Muscle of back (tissue), 13 donors: ENCODE measurements at places on chromosomes 11 and 22. TPM values are rescaled to one million over a fixed set of nuclear protein-coding genes. Genes with fewer than 3 reads are reported as not detected.
A peak's percentile ranks its signal among the peaks of the same experiment; 100 is the strongest.

DNA sequence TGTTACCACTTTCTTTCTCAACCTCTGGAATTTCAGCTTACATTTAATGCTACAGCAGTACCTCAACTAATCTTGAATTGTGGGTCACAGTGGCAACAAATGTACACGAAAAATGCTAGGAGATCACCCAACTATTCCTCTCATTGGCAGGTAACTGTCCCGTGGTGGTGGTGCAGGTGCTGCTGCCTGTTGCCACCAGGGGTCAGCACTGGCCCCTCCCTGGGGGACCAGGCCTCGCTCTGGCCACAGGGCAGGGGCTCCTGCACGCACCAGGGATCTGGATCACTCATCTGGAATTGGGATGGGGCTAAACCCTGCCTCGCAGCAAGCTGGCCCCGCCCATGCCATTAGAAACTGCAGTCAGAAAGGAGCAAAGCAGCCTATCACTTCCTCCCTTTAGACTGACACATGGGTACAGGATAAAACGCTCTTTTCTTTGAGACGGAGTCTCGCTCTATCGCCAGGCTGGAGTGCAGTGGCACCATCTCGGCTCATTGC, 6.9 kb upstream of the POLDIP3 start:
- peak; percentile 48 for DNase-seq

DNA sequence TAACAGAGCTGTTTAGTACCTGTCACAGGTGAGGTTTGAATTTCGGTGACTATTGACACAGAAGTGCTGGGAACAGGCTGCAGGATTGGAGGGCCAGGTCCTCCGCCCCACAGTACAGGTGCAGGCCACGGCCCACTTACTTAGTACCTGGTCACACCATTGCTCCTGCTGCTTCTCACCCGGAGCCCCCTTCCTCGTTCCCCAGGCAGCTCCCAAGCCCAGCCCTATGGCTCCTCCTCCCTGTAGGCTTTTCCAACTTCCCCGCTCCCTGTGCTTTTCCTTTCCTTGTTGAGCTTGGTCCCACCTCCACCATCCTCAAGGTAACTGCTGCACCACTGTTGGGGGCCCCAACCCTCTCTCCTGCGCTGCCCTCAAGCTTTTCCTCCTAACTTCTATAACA, 27.9 kb upstream of the ANO1 start:
- DNase-seq: no peak

- DNase-seq: no peak
Observed at GRCh38 chr11:20213790-20214189, 53.5 kb upstream of the DBX1 start.

DNA sequence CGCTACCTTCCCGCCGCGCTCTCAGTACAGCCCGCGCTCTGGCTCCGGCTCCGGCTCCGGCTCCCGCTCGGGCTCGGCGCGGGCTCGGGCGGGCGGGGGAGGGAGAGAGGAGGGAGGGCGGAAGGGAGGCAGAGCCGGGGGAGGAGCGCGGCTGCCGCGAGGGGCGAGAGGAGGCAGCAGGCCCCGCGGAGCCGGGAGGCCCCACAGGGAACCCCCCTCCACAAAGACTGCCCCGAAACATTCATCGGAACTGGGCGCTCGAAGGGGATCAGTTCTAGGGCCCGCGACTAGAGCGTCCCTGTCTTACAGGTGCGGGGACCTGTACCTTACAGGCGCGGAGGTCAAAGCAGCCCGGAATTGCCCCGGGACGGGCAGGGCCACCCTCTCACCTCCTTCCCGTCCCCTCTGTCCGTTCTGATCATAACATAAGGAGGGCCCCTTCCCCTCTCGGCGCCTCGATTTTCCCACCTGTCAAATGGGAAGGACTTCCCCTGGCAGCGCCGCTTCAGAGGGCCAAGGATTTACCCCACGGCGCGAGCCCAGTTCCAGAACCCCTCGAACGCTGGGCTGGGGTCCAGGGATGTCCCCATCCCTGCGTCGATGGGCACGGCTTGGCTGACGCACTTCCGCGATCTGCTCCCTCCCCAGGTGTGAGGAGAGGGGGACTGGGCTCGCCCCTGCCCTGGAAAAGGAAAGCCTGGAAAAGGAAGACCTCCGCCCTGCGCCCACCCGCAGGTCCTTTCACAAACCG, at the start of gene SHISA8:
TSS of gene SHISA8 (minus strand) at position 40 of the 751 bp plus-strand sequence. CDS start 407 bp downstream, outside the sequence.
- DNase-seq: no peak

DNA sequence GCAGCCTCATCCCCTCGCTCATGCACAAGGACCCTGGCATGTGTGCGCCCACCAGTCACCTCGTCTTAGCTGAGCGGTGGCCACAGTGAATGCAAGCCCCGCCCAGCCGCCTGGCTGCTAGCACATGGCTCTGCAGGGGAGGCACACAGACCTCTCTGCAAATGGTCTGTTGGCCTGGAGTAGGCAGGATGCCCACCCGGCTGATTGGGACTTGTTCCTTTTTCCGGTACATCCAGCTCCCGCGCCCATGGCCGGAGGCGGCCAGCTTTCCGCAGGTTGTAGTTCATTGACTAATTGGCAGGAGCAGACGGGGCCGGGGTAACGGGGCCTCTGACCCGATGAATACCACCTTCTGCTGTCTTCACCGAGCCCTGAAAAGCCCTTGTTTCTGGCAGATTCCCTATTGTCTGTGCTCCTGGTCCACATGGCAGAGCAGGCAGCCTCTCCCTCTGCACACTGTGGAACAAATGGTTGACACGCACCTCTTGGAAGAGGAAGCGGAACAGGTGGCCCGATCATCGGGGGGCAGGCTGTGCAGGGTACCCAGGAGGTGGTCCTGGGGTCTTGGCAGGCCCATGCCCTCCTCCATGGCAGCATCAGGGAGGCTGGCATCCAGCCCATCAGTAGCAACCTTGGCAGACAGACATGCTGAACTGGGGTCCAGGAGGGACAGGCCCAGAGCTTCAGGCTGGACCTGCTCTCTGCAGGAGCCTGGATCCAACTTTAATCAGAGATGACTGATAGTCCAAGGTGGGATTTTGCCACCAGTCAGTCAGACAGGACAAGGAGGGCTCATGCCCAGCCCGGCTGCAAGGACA, 1512.0 kb downstream of the BRD1 start:
- DNase-seq: no peak

DNA sequence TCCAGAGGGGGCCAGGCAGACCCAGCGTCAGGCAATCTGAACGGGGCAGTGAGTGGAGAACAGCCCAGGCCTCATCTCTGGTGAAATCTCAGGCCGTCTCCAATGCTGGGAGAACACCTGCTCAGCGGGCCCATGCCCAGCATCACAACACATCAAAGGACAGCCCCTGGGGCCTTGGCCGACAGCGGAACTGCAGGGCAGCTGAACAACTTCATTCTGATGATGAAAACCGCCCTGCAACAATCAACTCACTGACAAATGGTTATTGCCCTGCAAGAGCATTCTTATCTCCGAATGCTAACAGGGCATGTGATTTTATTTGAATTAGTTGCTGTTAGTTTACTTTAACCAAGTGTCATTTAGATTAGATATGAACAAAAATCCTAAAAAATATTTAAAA, 14.6 kb downstream of the CELSR1 start:
- no peak for DNase-seq

- DNase-seq: no peak
Observed at GRCh38 chr11:98455500-98456307, 565.0 kb upstream of the CNTN5 start.

- no peak for DNase-seq
Observed at GRCh38 chr22:35592418-35592967, 24.6 kb downstream of the MB start.

DNA sequence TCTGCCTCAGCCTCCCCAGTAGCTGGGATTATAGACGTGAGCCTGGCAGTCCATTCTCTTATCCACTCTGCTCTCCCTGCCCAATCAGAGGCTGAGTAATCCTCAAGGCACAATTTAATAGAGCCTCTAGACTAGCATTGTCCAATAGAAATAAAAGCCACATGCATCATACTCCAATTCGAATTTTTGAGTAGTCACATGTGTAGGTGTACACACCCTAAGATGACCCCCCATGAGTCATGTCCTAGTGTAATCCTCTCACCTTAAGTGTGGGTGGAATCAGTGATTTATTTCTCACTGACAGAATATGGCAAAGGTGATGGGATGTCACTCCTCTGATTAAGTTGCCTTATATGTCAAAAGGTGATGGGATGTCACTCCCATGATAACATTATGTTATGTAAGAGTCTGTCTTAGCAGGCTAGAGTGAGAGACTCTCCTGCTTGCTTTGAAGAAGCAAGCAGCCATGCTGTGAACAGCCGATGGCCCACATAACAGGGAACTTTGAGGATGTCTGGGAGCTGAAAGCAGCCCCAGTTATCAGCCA, 61.3 kb downstream of the MN1 start:
- DNase-seq: no peak

DNA sequence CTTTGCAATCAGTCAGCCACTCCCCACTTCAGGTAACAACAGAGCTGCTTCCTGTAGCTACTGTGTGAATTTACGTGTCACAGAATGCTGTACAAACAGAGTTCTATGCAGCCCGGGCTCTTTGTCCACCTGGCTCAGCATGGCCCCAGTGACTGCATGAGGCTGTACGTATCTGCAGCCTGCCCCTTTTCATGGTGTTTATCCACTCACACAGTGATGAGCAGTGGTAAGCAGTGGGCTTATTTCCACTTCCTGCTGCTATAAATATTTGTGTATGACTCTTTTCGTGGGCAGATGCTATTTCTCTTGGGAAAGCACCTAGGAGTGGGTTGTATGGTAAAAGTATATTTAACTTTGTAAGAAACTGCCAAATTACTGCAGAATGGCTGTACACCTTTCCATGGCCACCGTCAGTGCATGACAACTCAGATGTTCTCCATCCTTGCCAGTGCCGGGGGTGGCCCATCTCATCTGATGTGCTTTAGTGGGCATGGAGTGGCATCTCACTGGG, 43.3 kb downstream of the MYEOV start:
- no peak for DNase-seq

- DNase-seq: no peak
Observed at GRCh38 chr11:93997741-93998140, 23.4 kb upstream of the HEPHL1 start.

DNA sequence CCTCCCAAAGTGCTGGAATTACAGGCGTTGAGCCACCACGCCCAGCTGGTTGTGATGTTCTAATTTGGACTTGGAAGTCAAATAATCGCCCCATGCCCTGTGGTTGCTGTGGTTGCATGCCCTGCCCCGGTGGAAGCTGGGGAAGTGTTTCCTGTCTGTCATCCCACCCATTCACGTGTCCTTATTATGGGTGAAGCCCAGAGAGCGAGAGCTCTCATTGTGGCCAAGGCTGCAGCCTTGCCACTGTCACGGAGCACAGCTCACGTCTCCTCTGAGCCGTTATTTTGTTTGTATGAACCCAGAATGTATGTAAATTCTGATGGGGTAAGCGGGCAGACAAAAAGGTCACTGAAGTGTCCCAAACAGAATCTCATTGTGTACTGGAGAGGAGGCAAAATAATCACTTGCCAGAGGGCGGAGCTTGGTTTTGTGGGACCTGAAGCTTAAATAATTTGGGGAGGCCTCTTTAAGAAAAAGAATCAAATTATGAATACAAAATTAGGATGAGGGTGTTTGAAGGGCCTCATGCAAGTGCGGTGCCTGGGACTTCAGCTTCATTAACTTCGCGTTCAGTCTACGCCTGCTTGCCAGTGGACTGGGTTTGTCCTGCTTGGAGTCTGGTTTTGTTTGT, 25.8 kb upstream of the TREH start:
- DNase-seq: no peak

DNA sequence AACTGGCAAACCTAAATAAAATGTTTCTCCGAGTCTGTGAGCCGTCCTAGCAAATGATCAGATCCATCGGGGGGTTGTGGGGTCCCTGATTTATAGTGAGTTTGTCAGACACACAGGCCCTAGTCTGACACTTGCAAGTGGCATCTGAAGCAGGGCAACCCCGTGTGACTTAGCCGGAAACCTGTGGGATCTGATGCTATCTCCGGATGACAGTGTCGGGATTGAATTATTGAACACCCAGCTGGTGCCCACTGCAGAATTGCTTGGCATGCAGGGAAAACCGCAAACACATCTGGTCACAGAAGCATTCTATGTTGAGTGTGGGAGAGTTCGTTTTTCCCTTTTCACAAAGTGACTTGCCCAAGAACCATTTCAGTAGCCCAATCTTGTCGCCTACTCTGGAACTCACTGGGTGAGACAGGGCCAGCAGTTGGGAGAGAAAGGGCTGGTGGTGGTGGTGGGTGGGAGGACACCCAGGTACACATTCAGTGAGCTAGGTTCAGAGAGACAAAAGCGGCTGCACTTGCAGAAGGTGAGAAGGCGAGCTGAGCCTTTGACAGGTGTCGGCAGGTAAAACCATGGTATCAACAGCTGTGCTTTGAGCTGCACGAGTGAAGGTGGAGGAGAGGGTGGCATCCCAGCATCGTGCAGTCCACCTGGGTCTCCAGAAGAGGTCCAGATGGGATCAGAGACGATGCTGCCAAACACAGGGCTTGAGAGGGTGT, 33.7 kb upstream of the B3GAT1 start:
- DNase-seq: no peak

- no peak for DNase-seq
Observed at GRCh38 chr11:32435511-32435941, at the start of gene WT1. WT1 (minus strand) TSS chr11:32435539.

GRCh38 chr22:20242393-20243175, 25.5 kb downstream of the RTN4R start:
- no peak for DNase-seq

Gene IGSF9B
- polyA plus RNA-seq: 15.3 TPM

Gene YIF1A
- 33.5 TPM for polyA plus RNA-seq

Gene PRG2
- 2.4 TPM for polyA plus RNA-seq

Gene FAM83F
- 0.26 TPM for polyA plus RNA-seq

Gene AIFM3
- 0.13 TPM for polyA plus RNA-seq

Gene PHF21B
- 0.30 TPM for polyA plus RNA-seq

Gene SULT4A1
- 2.9 TPM for polyA plus RNA-seq

Gene LRRC4C
- polyA plus RNA-seq: 1.8 TPM

Gene KCNE3
- polyA plus RNA-seq: 1.7 TPM

Gene CDC42EP2
- polyA plus RNA-seq: 26.7 TPM
